ENCODE measurements at places on chromosomes 6 and 20. TPM values are rescaled to one million over a fixed set of nuclear protein-coding genes. Genes with fewer than 3 reads are reported as not detected.
A peak's percentile ranks its signal among the peaks of the same experiment; 100 is the strongest.

Gene ABCF1
- 59.3 TPM for total RNA-seq

DNA sequence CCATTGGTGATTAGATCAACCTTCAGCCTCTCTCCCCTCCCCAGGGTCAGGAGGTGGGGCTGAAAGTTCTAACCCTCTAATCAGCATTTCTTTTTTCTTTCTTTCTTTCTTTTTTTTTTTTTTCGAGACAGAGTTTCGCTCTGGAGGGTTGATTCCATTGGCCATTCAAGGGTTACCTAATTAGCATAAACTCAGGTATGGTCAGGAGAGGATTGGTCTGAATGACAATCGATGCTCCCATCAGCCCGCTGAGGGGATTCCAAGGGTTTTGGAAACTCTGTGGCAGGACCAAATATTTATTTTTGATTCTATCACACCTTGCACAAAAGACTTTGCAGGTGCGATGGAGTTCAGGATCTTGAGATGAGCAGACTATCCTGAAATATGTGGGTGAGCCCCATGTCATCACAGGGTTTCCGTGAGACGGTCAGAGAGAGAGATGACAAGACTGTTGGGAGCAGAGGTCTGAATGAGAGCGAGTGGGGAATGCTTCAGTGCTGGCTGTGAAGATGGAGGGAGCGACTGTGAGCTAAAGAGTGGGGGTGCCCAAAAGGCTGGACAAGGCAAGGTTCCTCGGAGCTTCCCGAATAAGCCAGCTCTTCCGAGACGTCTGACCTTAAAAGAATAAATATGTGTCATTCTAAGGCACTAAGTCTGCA, 107.1 kb downstream of the BMP7 start:
- no peaks in the 10 kb centered on the region for H3K4me1 ChIP-seq
- H3K36me3 ChIP-seq: no peaks in the 10 kb centered on the region
- no peak for DNase-seq
- H3K27me3 ChIP-seq: no peaks in the 10 kb centered on the region

- no peaks in the 10 kb centered on the region for H3K27me3 ChIP-seq
- H3K4me3 ChIP-seq: no peak overlapping the region
- peaks cover 93% of the 10 kb centered on the region for H3K36me3 ChIP-seq
- H3K27ac ChIP-seq: no peak overlapping the region
- H3K4me1 ChIP-seq: peaks cover 8% of the 10 kb centered on the region
Measured at GRCh38 chr6:31639449-31639861, 13.0 kb downstream of the BAG6 start.

GRCh38 chr6:157898169-157898568, 75.1 kb downstream of the SNX9 start:
- no peak for DNase-seq
- H3K4me1 ChIP-seq: no peaks in the 10 kb centered on the region
- H3K4me3 ChIP-seq: no peak overlapping the region
- no peak overlapping the region for H3K27ac ChIP-seq
- peaks cover 26% of the 10 kb centered on the region for H3K36me3 ChIP-seq
- H3K27me3 ChIP-seq: no peaks in the 10 kb centered on the region

DNA sequence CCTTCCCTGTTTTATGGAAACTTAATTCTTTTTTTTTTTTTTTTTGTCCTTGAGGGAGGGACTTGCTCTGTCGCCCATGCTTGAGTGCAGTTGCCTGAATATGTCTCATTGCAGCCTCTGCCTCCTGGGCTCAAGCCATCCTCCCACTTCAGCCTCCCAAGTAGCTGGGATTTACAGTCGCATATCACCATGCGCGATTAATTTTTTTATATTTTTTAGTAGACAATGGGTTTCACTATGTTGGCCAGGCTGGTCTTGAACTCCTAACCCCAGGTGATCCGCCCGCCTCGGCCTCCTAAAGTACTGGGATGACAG, 654 bp downstream of the TMEM14C start:
- peak overlapping the region; percentile 76 for H3K27ac ChIP-seq
- H3K4me3 ChIP-seq: peak overlapping the region; percentile 55
- no peak for DNase-seq
- peaks cover 45% of the 10 kb centered on the region for H3K36me3 ChIP-seq
- no peaks in the 10 kb centered on the region for H3K27me3 ChIP-seq
- H3K4me1 ChIP-seq: peaks cover 31% of the 10 kb centered on the region

DNA sequence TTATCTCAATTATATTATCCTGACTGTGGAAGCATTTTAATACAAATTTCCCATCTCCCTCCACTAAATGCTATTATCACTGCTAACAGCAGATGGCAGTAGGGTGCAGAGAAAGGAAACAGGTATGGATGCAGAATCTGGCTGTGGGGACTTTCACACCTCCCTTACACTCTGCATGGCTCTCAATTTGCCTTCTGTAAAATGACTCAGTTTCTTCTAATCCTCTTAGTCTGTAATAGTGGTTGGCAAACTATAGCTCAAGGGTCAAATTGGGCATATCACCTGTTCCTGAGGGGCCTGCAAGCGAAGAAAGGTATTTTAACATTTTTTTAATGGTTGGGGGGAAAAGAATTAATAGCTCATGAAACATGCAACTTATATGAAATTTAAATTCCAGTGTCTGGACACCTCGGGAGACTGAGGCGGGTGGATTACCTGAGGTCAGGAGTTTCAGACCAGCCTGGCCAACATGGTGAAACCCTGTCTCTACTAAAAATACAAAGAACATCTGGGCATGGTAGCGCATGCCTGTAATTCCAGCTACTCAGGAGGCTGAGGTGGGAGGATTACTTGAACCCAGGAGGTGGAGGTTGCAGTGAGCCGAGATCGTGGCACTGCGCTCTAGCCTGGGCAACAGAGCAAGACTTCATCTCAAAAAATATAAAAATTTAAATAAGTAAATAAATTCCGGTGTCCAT, 83.5 kb downstream of the ZMYND8 start:
- peaks cover 35% of the 10 kb centered on the region for H3K36me3 ChIP-seq
- H3K27ac ChIP-seq: peak overlapping the region; percentile 81
- H3K4me3 ChIP-seq: no peak overlapping the region
- H3K4me1 ChIP-seq: peaks cover 47% of the 10 kb centered on the region
- no peaks in the 10 kb centered on the region for H3K27me3 ChIP-seq
